ENCODE measurements at places on chromosomes 3 and 15.

GRCh38 chr15:77057685-77058084, 13.2 kb downstream of the TSPAN3 start:
- DNase-seq, result no peak

DNA sequence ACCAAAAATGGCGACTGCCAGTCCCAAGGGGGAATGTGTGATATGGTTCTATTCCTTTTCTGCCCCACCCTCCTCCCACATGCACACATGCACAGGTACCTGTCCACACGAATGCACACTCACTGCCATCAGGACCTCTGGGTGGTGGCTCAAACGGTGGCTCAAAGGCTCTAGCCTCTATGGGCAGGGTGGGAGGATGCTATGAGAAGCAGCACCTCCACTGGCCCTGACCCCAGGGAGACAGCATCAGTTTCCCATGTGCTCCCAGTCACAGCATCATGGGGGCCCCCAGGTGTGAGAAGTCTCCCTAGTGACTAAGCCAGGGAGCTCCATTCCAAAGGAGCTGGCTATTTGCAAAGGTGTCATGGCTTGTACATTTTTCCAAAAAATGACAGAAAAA, 15.9 kb downstream of the SEMA3G start:
- no peak for DNase-seq

DNA sequence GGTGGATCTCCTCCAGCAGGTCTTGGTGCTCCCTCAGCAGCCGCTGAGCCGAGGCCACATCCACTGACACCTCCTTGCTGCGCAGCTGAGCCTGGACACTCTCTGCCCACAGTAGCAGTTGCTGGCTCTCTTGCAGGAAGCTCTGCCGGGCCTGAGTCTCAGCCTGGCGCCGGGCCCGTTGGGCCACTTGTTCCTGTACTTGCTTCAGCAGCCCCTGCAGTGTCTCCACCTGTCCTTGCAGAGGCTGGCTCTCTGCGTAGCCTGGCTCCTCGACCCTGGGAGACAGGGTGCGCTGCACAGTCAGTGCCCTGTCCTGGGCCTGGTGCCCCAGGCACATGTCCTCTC, 15.5 kb downstream of the SPTBN5 start:
- no peak for DNase-seq

GRCh38 chr3:48092270-48092669, 76.1 kb upstream of the MAP4 start:
- no peak for DNase-seq

GRCh38 chr3:169966951-169967915, 626 bp downstream of the SEC62 start:
- no peak for DNase-seq

GRCh38 chr15:40197434-40197833, 36.6 kb downstream of the BUB1B start:
- DNase-seq, result no peak

- no peak for DNase-seq
Measured at GRCh38 chr3:30518181-30518864, 88.1 kb upstream of the TGFBR2 start.

DNA sequence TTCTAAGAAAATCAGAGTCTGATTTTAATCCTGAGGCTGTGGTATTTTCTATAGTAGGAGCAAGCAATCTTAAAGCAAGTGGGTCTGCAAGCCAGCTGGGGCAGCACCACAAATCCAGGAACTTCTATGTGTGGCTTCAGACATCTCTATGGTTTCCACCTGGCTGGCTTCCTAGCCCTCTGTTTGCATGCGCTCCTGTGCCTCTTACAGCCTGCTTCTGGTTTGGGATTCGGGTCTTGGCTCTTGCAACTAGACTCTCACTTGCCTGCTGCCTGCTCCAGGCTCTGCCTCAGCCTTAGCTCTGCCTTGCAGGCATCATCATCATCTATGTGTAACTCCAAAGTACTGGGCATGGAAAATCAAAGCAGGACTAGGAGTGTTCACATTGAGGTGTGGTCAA, 43.4 kb downstream of the MINDY4B start:
- DNase-seq, result no peak

- DNase-seq, result no peak
Measured at GRCh38 chr3:30858894-30859389, 35.5 kb downstream of the GADL1 start.

DNA sequence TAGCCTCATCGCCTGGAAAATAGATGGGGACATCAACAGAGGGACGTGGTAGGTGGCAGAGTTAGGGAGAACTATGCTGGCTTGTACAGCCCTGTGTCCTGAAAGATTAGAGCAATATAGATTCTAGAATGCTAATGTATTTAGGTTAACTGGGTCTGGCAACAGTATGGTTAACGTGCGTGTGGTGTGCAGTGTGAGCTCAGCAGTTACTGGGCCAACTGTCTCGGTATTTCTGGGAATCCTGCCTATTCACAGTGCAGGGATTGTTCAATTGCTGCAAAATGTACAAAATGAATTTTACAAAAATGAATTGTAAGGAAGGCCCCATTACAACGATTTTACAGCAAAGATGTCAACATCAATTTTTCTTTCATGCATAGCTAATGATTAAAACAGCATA, 20.6 kb downstream of the MEIS2 start:
- DNase-seq, result no peak

DNA sequence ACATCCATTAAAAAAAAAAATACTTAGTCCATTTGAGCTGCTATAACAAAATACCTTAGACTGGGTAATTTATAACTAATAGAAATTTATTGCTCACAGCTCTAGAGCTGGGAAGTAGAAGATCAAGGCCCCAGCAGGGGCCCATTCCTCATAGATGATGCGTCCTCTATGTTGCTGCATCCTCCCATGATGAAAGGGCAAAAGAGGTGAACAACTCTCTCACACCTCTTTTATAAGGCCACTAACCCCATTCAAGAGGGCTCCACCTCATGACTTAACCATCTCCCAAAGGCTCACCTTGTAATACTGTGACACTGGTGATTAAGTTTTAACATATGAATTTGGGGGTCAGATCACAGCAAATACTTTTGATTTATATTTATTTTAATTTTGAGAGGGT, 3.0 kb upstream of the TLNRD1 start:
- no peak for DNase-seq

- DNase-seq, result no peak
Measured at GRCh38 chr3:103796068-103796467, 1361.3 kb downstream of the ZPLD1 start.

DNA sequence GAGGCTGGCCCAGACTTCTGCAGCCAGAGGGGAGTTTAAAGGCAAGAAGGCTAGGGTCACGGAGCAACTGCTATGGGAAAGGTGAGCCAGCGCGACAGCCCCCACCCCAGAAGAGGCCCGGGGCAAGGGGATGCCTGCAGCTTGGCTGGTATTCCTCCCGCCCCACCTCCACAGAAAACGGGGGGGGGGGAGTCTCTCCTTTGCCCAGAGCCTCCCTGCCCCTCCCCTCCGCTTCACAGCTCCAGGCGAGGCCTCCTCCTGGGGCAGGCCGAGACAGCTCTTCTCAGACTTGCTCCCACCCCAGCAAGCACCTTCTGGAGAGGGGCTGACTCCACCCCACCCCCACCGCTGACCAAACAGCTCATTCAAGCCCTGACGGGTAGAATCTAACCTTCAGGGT, 13.4 kb downstream of the ANP32A start:
- DNase-seq, result no peak

GRCh38 chr3:14428087-14429033, 26.0 kb downstream of the SLC6A6 start:
- DNase-seq, result no peak

DNA sequence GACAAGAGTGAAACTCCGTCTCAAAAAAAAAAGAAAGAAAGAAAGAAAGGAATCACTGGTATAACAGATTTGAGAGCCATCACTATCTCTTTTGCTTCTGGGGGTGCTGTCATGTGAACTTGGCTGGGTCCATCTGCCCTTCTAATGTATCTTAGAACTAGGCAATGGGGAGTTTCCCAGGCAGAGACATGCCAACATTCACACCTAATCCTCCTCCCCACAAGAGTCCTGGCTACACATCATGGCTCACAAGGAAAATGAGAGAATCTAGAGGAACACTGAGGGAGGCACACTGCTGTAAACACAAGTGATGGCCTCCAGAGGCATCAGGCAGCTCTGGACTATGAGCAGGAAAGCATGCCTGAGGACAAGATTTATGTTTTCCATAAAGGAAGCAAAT, 67.8 kb upstream of the PPP2R3A start:
- DNase-seq, result no peak

GRCh38 chr3:127720985-127721935, 48.5 kb downstream of the ABTB1 start:
- DNase-seq, result no peak

DNA sequence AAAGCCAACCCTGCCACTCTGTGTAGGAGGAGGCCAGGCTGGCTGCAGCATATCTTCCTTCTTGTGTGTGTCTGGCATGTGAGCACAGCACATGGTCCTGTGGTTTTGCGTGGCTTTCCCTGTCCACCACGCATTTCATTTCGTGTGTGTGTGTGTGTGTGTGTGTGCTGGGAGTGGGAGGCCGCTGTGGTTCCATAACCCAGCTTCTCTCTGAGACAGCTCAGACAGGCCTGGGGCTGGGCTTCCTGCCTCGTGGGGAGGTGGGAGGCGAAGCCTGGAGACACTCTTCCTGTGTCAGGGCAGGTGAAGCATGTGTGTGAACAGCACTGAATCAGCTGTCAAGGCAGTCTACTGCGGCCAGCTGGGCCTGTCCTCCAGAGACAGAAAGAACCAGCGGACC, 16.0 kb upstream of the MRPS22 start:
- no peak for DNase-seq

GRCh38 chr3:158961471-158961870, 159.6 kb downstream of the MFSD1 start:
- no peak for DNase-seq

- DNase-seq, result no peak
Measured at GRCh38 chr3:32147933-32148332, 41.5 kb downstream of the GPD1L start.

DNA sequence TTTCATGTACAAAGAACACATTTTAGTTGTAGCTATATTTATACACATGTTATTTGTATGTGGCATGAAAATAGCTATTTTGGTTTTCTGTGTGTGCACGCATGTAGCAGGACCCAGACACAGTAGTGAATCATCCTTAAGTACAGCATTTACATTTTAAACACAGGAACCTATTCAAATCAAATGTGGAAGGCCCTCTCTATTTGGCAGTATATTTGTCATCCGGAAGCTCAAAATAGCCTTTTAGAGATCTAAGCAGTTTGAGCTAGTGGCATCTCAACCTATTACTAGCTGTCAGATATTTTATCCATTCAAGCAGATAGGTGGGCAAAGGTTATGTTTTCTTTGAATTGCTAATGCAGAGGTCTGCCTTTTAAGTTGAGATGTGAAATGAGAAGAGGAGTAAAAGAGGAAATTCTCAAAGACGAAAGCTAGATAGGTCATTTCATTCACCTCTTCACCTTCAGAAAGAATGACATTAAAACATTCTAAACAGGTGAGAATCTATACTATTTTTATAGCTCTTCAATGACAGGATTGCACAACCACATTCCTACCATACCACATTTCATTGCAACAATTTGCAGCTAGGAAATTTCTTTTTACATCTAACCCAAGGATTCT, 46.3 kb upstream of the TIPARP start:
- no peak for DNase-seq

- no peak for DNase-seq
Measured at GRCh38 chr15:94576889-94577533, 345.6 kb downstream of the MCTP2 start.

GRCh38 chr3:13064964-13065363, 8.3 kb downstream of the IQSEC1 start:
- no peak for DNase-seq

GRCh38 chr15:59171067-59171397, 35.6 kb upstream of the LDHAL6B start:
- DNase-seq, result no peak

GRCh38 chr3:112013784-112014143, 15.0 kb downstream of the TAGLN3 start:
- DNase-seq, result no peak

- no peak for DNase-seq
Measured at GRCh38 chr3:72442759-72443158, 405.5 kb downstream of the SHQ1 start.

DNA sequence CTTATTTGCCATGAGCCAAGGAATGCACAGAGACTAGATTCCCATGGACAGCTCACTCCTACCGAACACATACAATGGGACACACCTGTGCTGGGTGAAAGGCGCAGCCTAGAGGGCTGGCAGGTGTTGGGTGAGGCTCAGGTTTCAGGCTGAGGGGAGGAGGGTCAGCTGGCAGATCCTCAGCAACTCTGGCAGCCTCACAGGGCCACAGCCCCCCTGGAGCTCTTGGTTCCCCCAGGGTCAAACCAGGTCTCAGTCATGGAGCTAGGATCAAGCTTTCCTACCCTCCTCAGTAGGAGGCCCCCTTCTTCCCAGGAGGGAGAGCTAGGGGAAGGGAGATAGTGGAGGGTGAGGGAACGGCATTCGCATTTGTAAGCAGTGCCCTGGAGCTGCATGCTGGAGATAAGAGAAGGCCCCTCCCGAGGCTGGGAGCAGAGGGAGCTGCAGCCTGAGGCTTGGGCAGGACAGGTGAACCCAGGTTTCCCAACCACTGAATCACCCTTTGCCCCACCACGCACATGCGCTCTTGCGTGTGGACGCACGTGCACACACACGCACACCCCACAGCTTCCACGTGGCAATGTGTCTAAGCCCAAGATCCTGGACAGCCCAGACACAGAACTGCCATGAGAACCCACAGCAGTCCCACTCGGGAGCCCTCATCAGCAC, 26.3 kb upstream of the TFRC start:
- DNase-seq, result no peak

DNA sequence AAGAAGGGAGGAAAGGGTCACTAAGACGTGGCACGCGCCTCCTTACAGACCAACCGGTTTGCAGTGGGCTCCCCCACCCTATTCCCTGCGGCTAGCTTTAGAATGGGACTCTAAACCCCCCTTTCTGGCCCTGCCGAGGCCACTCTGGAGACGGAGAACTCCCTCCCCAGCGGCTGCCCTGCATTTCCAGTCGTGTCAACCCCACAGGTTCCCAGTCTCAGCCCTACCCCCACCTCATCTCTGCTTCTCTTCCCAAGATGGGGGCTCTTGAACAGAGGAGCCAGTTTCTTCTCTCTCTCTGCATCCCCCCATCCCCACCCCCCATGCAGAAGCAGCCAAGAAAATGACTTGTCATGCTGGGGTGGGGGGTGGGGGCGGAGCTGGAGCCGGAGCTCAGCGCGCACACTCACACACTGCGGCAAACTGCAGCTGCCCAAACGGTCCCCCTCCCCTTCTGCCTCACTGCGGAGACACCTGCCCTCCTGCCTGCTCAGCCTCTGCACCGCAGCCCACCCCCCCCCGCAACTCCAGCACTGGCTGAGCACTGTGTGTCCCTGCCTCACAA, 871 bp downstream of the MAP1A start:
- peak; percentile 51 for DNase-seq

All from NCI-H2081 treated with DMSO at 0.1 percent for 48 hours (cell line).